ENCODE measurements at places on chromosomes 2 and 18.

GRCh38 chr2:142724713-142725349, 152.6 kb upstream of the KYNU start:
- H3K4me3 ChIP-seq: no peak overlapping the region
- H3K27ac ChIP-seq: no peak overlapping the region
- H3K27me3 ChIP-seq: no peaks in the 10 kb centered on the region
- no peaks in the 10 kb centered on the region for H3K36me3 ChIP-seq

DNA sequence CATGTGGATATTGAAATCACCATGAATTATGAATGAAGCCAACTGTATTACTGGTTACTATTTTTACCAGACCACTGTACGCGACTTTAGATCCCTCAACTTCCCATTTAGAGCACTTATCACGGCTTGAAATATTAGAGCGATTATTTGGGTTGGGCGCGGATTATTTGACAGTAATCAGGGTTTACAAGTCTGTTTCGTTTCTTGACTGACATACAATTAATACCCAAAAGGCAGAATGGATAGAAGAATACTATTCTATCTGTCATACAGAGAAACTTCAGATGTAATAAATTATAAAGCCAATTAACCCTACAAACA, 496 bp upstream of the NAPG start:
- peaks cover 3% of the 10 kb centered on the region for H3K36me3 ChIP-seq
- H3K4me3 ChIP-seq: peak overlapping the region; percentile 94

- H3K27me3 ChIP-seq: no peaks in the 10 kb centered on the region
- no peaks in the 10 kb centered on the region for H3K4me1 ChIP-seq
- no peak for DNase-seq
- no peak overlapping the region for H3K4me3 ChIP-seq
- no peak overlapping the region for H3K27ac ChIP-seq
- H3K36me3 ChIP-seq: no peaks in the 10 kb centered on the region
These were observed 687.8 kb downstream of the SLC4A3 start for GRCh38 chr2:220315098-220315823.

DNA sequence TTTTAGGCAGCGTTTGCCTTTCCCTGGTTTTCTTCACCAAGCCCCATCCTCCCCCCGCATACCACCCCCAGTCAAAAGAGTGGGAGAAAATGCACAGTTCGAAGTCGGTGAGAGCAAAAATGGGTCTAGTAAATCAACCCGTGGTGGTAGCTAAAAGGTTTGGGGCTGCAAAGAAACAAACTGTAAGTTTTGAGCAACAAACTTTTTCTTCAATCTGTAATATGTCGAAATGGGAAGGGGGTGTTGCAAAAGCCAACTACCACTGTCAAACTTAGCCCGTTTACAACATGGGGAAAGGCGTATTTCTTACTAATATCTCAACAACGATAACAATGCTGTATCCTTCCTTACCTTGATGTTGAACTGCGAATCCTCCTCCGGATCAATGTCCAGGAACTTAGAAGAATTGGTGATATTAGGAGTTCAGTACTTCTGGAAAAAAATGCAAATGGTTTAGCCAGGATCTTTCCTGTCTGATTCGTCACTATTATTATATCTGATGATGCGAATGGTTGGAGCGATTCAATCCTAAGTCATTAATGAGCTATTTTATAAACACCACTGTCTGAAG, 2.4 kb upstream of the SATB2 start:
- H3K27ac ChIP-seq: peak overlapping the region; percentile 60
- peaks cover 100% of the 10 kb centered on the region for H3K27me3 ChIP-seq
- H3K36me3 ChIP-seq: peaks cover 17% of the 10 kb centered on the region
- H3K4me3 ChIP-seq: peak overlapping the region; percentile 95
- H3K4me1 ChIP-seq: peaks cover 38% of the 10 kb centered on the region

GRCh38 chr2:162074632-162074895, 549 bp upstream of the DPP4 start:
- no peaks in the 10 kb centered on the region for H3K27me3 ChIP-seq
- H3K4me3 ChIP-seq: peak overlapping the region; percentile 97
- peaks cover 70% of the 10 kb centered on the region for H3K36me3 ChIP-seq
- peaks cover 48% of the 10 kb centered on the region for H3K4me1 ChIP-seq
